Fibroblast of skin of left quadriceps (primary cell): ENCODE measurements at places on chromosomes 1 and 21.

DNA sequence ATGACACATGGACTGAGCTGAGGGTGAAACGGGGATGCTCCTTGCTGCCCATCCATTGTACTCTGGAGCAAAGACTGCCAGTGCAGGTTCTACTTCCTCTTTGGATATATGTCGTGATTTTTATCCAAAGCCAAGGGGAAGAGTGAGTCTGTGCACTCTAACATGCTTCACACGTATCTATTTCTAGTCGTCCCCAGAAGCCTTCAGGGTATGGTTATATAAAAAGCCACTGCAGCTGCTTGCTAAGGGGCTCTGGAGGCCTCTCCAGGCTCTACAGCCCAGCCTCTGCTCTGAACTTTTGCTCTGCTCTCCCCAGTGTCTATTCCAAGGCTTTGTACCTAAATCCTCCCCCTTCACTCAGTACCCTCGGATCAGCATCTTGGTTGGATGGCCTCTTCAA, 20.1 kb downstream of the PAFAH2 start:
- DNase-seq, result no peak

- no peak for DNase-seq
Measured at GRCh38 chr21:31873696-31874599, 1.1 kb downstream of the HUNK start.

DNA sequence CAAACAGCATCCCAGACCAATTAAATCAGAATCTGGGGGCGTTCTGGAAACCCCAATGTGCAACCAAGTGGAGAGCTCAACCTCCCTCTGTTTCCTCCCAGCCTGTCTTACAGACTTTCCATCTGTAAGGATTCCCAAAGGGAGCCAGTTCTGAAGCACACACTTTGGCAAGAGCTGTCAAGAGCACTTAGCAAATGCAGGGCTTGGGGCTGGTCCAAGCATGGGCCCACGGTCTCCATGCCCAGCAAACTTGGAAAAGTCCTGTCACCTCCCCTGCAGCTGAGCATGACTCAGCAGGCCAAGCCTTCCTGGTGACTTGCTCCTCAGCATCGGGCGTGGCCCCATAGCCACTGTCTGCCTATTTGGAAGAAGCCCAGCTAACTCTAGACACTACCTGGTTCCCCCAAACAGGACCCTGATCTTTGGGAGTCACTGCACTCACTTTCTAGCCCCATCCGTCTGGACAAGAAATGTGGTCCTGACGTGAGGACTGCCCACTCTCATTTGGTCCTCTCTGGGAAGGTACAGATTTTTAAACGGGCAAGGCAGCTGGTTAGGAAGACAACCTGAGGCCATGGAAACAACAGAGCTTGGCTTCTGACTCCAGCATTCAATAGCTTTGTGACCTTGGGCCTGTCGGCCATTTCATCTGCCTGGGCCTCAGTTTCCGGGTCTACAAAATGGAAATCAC, 16.9 kb downstream of the SLC2A1 start:
- no peak for DNase-seq

- DNase-seq, result no peak
Measured at GRCh38 chr21:43348801-43349261, 78.1 kb downstream of the SIK1 start.

DNA sequence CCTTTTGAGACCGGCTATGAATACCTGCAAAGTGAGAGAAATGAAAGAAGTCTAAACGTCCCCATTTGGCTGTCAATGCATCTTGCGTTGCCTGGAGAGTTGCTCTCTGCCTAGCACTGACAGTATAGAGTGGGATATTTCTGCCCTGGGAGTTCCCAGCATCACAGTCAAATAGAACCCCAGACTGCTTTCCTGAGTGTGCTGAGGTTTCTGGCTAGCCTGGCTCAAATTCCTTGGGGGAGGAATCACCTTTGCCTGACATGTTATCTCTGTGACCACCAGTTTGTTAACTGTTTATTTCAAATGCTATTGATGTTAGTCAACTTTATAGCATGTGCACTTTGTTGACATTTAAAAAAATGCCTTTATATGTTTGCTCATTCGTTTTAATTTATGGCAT, 212.0 kb upstream of the FAM78B start:
- no peak for DNase-seq
